ENCODE measurements at places on chromosomes 5 and 9.

- no peak for DNase-seq
Measured at GRCh38 chr5:181107699-181108098, 23.3 kb downstream of the OR2V1 start.

DNA sequence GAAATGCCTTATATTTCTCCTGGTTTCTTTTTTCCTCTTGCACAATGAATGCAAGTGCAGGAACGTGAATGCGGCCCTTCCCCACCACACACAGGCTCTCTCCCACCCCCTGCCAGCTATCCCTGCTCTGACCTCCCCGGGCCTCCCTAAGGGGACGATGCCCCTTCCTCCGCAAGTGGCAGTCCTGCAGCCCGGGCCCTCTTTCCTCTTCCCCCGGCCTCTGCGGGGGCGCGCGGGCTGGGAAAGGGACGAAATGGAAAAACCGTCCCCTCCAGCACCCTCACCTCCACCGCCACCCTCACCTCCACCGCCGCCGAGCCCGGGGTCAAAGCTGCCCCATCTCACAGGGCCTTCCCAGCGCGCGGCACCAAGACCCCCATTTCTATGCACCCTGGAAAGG, 44.7 kb downstream of the GAS1 start:
- no peak for DNase-seq

GRCh38 chr5:9056046-9056445, 489.8 kb downstream of the SEMA5A start:
- DNase-seq: no peak

- no peak for DNase-seq
Measured at GRCh38 chr5:152072091-152072490, 147.4 kb upstream of the GLRA1 start.

- DNase-seq: no peak
Measured at GRCh38 chr9:21668516-21668915, 133.9 kb upstream of the MTAP start.

DNA sequence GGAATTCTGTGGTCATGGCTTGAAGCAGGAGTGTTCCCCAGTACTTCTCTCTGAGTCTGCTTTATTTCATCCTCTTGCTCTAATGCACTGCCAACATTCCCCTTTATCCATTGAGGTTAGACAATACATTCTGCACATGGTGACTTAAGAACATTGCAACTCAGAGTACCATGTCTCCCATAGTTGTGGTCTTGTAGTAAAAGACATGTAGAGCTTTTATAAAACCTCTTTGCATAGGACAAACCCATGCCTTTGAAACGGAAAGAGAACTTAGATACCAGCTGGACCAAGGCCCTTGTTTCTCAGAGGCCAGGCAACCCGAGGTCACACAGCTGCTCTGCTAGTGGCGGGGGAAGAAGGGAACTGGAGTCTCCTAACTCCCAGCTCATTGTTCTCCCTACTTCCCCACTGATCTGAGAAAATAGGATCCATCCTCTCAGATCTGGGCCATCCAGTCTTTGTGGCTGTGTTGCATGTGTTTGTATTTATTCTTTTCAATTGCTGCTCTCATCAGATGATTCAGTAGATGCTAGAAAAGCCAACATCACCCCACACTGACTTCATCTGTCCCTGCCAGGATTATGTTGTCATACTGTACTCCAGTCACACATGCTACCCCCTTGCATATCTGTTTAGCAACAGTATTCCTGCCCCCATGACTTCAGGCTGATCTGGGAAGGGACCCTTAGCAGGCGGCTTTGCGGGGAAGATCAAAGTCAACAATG, 236.9 kb downstream of the SAXO1 start:
- no peak for DNase-seq

Measured in activated CD8-positive, alpha-beta T cell treated with anti-CD3 and anti-CD28 coated beads for 36 hours (primary cell).